ENCODE measurements at places on chromosomes 16 and 17.

- no peak for DNase-seq
Observed at GRCh38 chr17:49229805-49230600, 584 bp downstream of the PHOSPHO1 start.

GRCh38 chr16:54282928-54283724, 3.5 kb downstream of the IRX3 start:
- DNase-seq = no peak

DNA sequence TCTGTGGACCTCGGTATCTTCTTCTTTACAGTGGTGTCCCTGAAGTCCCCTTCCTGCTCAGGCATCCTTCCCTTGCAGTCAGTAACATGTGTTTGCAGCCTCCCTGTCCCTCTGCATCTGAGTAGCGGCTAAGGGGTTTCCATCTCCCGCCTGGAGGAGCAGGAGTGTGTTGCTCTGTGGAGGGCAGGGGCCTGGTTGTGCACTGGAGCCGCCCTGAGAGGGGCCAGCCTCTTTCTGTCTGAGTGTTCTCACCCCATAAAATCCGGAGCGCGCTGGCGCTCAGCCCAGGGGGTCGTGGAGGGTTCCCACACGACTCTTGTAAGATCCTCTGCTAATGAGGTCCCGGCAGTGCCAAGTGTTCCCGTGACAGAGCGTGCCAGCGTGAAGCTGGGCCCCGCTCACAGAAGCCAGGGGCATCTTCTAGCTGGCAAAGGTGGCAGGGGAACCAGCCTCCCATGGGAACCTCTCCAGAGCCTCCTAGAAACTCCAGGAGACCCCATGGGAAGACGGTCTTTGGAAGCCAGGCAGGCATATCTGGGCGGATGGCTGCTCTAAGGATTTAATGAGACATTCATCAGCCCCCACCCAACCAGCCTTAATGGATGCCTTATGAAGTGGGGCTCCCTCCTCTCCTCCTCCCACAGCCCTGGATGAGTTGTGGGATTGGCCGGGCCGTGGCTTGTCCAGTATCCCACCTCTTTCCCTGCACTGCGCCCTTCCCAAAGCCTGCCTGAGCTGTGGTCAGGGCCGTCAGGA, 91.4 kb upstream of the GSE1 start:
- no peak for DNase-seq

DNA sequence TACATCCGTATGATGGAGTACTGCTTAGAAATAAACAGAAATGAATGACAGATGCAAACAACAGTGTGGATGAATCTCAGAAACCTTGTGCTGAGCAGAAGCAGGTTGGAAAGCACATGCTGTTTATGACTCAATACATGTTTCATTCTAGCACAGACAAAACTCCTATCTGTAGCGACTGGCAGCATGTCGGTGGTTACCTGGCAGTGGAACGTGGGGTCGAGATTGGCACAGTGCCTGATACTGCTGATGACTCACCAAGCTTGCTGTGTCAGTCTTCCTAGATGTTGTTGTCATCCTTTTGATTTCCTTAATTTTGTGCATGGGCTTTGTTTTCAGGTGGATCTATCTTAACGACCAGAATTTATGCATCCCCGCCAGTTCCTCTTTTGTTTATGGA, 62.1 kb downstream of the GAN start:
- DNase-seq = no peak

DNA sequence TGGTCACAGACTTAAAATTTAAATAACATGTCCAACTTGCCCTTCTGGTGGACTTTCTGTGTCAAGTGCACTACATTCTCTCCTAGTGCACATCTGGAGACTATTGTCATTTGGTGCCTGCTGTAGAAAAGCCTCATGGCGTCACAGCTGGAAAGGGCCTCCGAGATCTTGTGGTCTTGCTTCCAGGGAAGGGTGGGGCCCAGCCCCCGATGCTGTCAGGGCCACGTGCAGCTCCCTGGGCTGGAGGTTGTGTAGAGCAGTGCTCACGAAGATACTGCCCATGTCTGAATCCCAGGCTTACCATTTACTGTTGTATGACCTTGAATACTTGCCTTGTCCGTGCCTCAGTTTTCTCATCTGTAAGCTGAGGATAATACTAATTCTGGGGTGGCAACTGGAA, 6.8 kb upstream of the MPRIP start:
- no peak for DNase-seq

DNA sequence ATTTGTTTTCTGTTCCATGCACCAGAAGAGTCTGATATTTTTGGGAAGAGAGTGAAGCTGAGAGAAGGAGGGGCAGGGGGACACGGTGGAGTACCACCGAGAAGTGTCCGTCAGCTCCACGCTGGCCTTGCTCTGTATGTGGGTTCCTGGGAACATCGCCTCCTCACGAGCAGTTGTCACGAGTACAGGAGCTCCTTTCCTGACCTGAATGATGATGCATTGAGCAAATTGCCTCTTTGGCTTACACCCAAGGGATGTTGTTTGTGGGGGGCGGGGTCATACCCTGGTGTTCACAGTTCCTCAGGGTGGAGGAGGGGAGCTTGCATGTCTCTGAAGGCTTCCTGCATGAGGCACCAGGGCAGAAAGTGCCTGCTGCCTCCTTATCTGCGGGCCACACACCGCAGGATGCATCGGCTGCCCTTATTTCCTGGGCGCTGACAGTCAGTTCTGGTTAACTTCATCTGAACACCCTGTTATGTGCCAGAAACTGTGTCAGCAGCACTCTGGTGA, 36.2 kb downstream of the RGS9 start:
- no peak for DNase-seq

DNA sequence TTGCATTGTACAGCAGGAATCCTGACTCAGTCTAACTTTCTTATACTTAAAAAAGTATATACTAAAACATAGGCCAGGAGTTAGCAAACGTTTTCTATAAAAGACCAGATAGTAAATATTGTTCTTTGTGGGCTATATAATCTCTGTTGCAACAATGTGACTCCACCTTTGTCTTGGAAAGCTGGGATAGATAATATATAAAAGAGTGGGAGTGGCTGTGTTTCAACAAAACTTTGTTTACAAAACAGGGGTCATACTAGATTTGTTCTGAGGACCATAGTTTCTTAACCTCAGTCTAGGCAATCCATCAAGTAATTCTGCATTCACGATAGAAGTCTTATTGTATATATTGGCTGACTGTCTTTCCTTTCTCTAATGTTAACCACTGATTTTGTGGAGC, 9.0 kb upstream of the TBC1D3B start:
- DNase-seq = no peak

- DNase-seq = no peak
Observed at GRCh38 chr17:31931756-31932155, 5.1 kb upstream of the SUZ12 start.

DNA sequence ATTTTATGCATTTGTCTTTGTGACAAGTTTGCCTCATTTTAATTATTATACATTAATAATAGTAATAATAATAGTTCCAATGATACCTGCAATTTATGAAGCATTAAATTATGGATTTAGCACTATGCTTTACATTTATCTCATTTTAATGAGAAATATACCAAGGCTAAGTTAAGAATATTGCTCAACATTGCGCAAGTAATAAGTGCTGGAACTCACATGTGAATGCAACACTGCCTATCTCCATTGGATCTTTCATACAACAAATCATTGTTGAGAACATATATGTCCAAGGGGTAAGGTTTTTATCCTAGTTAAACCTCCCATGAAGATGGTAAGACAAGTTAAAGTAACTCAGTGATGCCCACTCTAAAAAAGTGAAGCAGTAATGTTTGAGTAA, 703.7 kb upstream of the SOX9 start:
- DNase-seq = no peak

GRCh38 chr17:28983286-28984230, 22.3 kb downstream of the SEZ6 start:
- DNase-seq = no peak

DNA sequence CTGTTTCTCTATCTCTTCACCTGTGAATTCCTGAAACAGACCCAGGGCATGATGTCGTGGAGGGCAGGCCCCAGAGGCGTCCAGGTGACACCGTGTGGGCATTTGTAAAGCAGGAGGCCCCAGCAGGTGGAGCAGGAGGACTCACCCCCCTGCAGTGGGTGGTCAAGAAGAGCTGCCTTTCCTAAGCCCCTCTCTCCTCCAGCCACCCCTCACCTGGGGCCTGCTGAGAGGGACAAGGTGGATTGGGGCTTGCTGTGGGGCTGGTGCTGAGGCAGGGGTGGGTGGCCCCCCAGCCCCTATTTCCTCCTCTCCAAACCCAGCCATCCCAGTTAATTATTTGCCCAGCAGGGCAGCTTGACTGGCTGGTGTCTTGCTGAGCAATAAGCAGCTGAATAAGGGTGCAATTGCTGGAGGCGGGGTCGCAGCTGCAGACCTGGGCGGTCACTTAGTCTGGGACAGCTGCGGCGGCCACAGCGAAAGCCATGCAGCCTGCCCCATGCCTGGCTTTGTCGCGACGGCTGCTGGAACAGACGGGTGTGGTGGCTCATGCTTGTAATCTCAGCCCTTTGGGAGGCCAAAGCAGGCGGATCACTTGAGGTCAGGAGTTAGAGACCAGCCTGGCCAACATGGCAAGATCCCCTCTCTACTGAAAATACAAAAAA, 56.4 kb downstream of the JPH3 start:
- DNase-seq = no peak

DNA sequence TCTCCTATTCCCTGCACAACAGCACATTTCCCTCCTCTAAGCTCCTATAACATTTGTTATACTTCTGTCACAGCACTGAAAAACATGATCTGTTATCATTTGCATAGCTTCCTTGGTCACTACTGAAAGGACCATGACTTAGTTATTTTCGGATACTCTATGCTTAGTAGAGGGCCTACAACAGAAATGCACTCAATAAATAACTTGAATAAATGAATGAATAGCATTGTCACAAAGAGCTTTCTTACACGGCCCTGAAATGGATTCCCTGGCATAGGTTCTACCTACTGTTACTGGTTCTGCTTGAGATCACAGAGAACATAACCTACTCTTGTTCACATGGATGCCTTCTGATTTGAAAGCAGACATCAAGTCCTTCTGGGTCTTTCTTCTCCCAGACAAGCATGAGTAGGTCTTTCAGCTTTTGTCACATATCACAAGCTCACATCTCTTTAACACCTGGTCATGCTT, 41.6 kb downstream of the MYO1D start:
- no peak for DNase-seq

- DNase-seq = no peak
Observed at GRCh38 chr16:88812513-88813268, 963 bp upstream of the APRT start.

DNA sequence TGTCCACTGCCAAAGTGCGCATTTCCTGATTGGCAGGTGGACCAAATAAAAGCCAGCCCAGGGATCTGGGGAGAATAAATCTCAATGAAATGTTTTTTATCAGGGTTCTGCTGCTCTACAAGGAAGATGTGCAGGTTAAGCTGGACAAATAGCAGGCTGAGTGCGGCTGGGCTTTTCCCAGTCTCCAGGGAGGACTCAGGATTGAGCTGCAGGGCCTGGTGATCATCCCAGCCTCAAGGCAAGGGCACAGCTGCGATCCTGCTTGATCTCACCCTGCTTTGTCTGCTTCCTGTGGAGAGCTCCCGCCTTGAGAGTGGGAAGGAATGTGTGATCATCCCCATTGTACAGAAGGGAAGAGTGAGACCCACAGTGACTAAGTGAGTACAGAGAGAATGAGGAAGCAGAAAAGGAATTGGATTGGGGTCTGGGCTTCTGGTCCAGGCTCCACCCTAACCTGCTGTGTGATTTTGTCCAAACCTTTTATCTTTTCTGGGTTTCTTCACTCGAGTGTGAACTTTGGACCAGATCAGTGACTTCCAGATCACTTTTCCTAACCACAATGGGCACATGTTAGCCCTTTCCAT, 75.3 kb upstream of the CRHR1 start:
- no peak for DNase-seq

GRCh38 chr17:29709866-29710519, 87.3 kb upstream of the CORO6 start:
- DNase-seq = no peak

- no peak for DNase-seq
Observed at GRCh38 chr17:21361020-21361809, 14.9 kb upstream of the KCNJ12 start.

- DNase-seq = no peak
Observed at GRCh38 chr17:72778169-72779151, 314.0 kb downstream of the SLC39A11 start.

- no peak for DNase-seq
Observed at GRCh38 chr17:3039736-3040135, 23.7 kb downstream of the OR1D5 start.

- no peak for DNase-seq
Observed at GRCh38 chr17:35051579-35052240, 11.8 kb downstream of the RFFL start.

- no peak for DNase-seq
Observed at GRCh38 chr16:4058386-4058785, 57.9 kb downstream of the ADCY9 start.

DNA sequence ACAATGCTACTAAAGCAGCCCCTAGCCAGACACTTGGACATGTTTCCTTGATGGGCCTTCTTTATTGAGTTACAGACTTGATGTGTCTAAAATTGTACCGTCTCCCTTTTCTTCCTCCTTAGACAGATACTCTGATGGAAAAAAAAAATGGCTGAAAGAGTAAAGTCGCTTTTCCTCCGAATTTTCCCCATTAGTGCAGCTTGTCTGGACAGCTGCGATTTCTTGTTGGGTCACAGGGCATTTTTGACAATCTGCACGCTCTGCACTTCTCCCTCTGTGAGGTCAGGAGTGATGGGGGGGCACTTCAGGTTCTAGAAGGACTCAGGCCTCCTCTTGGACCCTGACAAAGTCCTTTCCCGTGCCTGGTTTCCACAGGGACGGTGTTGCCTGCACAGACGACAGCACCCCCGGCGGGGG, 968 bp upstream of the PRKAR1A start:
- DNase-seq = no peak

DNA sequence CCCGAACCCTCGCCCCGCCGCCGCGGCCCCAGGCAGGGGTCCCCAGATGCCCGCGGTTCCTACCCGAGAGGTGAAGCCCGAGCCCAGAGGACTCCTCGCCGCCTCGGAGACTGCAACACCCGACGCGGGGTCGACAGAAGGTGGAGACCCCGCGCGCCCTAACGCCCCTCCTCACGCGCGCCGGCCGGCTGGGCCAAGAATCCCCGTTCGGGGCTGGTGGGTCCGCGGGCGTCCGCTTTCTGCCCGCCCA, 515 bp downstream of the SUMO2 start:
- DNase-seq = no peak

DNA sequence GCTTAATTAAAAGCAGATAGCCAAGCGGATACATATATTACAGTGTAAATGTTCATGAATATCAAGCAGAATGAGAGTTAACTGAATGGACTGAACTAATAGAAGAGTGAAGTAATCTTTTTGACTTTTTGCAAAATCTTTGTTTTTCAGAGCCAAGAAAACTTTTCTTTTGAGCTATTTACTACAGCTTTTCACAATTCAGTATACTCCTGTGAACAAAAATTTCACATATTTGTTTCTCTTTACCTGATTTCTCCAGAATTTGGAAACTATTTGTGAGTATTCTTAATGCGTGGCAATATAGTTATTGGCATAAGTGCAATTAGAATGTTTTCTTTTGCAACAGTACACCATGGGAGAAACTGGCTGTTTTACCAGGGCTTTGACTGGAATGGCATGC, 9.1 kb upstream of the DUXB start:
- no peak for DNase-seq

GRCh38 chr17:30788918-30789317, 35.6 kb downstream of the CRLF3 start:
- DNase-seq = no peak

All from NCI-H774 (cell line).